Fibroblast of lung (primary cell): ENCODE measurements at places on chromosomes 6 and 20.
A peak's percentile ranks its signal among the peaks of the same experiment; 100 is the strongest.

DNA sequence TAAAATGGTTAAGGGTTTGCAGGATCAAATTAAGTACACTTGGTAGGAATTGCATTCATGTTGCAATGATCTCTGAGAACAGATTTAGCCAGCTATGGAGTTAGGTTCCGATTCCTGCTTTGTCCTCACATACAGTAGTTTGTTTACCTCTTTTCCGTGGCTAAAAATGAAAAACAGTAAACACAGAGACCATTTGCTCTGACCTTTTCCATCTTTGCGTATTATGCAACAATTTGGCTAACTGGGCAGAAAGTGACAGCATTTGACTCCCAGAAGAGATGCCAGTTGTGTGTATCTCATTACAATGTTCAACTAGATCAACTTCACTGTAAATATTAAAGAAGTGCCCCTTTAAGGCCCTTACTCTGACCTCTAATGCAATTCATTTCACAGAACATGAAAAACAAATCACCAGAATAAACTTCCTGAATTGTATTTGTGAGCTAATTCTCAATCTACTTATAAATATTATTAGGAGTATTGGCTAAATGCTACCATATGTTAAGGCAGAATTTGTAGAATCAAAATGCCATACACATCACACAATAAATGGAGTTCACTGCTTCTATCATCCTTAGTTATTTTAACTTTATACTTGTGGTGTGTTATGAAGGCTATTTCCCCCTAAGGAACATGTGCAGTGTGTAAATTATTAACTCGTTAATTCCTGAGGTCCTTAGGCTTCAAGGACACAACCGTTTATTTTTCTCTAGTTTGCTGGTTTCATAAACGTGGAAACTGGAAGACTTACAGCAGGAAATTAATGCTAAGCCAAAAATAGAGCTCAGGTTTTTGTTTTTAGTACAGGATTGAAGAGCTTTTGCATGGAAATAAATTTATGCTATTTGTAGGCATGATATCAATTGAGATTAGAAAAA, 380.7 kb upstream of the CITED2 start:
- DNase-seq: no peak

GRCh38 chr20:1001911-1002681, at the start of gene RSPO4:
TSS of gene RSPO4 (minus strand) at chr20:1002311. CDS start at chr20:1002164, 147 bp downstream.
- DNase-seq: no peak

DNA sequence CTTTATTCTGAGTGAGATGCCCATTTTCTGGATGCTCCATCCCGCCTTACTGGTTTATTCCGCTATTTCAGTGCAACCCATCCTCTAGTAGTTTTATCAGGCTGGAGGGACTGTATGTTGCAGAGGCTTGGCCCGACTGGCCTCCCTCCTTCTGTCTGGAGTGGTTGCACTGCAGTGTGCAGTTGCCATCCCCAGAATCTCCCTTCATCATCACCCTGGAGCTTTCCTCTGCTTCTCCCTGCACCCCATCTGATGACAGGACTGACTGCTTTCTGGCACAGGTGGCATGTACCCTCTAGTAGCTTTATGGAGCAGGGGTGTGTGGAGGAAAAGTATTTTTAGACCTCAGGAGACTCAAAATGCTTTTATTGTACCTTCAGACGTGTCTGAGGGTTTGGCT, 21.1 kb downstream of the WRNIP1 start:
- DNase-seq: no peak

DNA sequence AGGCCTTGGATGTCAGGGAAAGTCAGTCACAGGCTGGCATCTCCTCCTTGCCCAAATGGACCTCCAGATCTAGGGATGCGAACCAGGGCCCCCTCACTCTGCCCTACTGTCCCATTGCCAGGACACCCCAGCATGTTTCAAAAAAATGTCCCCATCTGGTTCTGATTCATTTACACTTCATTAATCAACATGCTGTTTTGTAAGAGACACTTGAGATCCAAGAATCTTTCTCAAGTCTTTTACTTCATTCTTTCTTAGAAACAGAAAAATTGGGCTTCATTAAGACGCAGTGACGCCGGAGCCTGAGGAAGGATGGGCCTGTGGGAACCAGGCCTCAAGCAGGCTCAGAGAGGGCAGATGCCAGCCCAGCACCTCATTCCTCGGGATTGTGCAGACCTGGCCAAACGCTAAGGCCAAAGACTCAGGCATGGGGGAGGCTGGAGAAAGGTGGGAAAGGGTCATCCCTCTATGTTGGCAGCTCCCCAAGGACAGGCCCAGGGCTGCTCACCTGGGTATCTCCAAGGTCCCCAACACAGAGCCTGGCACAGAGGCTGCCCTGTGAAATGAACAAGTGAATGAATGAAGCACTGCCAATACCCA, 3.8 kb downstream of the RSPO4 start:
- DNase-seq: no peak

DNA sequence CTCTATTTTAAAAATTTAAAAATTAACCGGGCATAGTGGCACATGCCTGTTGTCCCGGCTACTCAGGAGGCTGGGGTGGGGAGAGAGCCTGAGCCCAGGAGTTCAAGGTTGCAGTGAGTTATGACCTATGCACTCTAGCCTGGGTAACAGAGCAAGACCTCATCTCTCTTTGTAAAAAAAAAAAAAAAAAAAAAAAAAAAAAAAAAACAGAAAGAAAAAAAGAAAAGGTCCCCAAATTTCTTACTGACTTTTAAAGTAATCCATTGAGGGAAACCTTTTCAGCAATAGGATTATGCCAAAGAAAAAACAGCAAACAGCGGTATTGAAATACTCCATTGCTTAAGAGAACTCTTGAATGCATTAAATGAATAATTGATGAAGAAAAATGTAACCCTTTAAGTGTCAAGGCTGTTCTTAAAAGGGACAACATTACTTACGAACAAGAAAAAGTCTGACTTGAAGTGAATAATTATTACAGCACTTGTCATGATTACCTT, 6.0 kb upstream of the DNAAF9 start:
- no peak for DNase-seq

DNA sequence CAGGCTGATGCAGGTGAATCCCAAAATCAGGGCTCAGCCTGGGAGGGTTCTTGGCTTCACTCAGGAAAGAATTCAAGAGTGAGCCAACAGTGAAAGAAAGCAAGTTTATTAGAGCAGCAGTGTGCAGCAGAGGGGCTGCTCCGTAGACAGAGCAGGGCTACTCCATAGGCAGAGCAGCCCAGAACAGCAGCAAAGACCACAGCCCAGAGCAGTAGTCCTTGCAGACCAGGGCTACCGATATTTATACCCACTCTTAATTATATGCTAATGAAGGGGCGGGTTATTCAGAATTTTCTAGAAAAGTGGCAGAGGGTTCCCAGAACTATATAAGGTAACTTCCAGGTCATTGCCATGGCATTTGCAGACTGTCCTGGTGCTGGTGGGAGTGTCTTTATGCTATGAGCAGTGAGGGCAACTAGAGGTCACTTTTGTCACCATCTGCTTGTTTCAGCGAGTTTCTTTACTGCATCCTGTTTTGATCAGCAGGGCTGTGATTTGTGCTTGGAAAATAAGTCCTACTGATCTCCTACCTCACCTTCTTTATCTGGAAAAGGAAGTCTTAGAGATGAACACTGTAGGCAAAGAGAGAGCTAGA, 39.8 kb upstream of the PTPN1 start:
- DNase-seq: no peak

GRCh38 chr6:169174516-169175359, 78.9 kb downstream of the THBS2 start:
- no peak for DNase-seq

- no peak for DNase-seq
These were observed 64.4 kb upstream of the KCNG1 start for GRCh38 chr20:51087266-51087665.

GRCh38 chr6:168469521-168469920, 28.5 kb downstream of the SMOC2 start:
- no peak for DNase-seq

- no peak for DNase-seq
These were observed 621.0 kb downstream of the PKHD1 start for GRCh38 chr6:51466427-51466826.

DNA sequence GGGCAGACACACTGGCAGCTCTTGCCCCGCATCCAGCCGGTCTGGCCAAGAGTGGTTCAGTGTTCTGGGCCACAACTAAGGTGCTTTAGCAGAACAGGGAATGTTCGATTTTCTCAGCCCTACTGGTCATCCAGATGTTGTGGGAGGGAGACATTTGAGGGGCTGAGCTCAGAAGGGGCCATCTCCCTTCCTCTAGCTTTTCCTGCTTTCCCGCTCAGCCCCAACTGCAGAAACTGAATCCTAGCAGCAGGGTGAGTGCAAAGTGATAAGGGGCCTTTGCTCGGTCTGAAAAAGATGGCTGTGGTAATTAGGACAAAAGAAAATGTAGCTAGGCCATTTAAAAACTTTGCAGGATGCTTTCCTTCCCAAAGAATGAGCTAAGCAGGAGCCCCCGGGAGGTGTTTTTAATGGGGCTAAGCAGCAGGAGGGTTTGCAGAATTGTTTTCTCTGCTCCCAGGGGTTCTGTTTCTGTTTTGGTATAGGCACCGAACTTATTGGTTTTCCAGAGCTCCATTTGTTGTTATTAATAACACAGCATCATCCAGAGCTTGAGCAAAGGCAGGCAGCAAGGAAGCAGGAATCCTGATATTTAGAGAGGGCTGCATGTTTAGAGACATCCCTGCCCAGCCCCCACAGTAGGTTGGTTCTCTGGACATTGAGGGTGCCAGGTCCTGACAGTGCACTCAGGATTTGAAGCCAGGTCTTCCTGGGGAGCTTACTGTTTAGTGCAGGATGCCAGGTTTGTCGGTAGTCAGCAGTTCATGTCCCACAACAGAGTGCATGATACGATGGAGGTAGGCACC, 210.9 kb downstream of the SLC24A3 start:
- DNase-seq: no peak

- DNase-seq: no peak
These were observed 66.1 kb downstream of the SYNE1 start for GRCh38 chr6:152571089-152571488.

DNA sequence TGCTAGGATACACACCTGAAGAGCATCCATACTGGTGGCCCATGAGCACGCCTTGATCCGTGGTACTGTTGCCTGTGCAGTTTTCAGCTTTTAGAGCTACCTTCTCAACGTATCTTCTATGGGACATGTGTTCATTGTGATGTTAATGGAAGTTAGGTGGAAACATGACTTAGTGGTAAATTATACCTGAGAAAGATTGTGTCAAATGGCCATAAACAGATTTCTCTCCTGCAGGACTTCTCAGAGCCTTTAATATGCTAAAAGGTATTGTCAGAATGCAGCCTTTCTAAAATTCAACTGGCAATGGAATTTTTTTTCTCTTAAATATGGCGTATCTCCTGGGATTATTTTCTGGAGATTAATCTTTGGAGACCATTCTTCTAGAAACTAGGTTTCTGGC, 148.5 kb downstream of the CDC5L start:
- DNase-seq: no peak

GRCh38 chr6:87936065-87936464, 111.6 kb upstream of the SPACA1 start:
- DNase-seq: no peak

GRCh38 chr6:128882991-128883611, at the start of gene LAMA2:
TSS of gene LAMA2 (plus strand) at chr6:128883138. CDS start at chr6:128883246, 108 bp downstream.
- peak; percentile 76 for DNase-seq

GRCh38 chr20:8583566-8584043, 451.5 kb downstream of the PLCB1 start:
- peak; percentile 73 for DNase-seq

- no peak for DNase-seq
These were observed 50.9 kb downstream of the RIOK1 start for GRCh38 chr6:7440476-7440875.

DNA sequence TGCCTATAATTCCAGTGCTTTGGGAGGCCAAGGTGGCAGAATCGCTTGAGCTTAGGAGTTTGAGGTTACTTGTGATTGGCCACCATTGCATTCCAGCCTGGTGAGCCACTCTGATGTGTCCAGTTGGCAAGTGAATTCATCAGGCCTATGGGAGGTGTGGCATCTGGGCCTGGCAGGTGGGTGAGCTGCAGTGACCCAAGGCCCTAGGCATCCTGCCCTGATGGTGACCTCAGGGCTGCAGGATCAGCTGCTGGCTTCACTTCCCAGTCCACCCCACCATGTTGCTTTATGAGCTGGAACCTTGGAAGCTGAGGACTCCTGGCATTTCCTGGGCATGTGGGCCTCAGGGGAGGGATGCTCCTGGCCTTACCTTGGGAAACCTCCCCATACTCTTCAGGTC, 20.5 kb downstream of the RSPH9 start:
- DNase-seq: no peak

GRCh38 chr6:158357570-158358216, 45.4 kb downstream of the TULP4 start:
- no peak for DNase-seq

DNA sequence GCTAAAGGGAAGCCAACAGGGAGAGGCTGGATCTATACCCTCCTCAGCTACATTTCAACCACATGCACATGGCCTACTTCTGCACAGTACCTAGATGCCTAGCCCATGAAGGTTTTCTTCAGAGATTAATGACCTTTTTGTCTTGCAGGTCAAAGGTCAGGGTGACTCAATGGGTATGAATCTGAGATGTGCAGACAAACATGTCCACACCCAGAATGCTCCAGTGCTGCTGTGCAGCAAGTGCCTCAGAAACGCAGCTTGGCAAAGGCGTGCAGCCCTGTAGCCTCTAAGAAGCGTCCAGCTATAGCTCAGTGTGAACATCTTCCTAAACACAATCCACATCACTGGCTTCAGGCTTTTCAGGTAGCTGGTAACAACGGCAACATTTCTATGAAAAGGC, 24.4 kb downstream of the MAP1LC3A start:
- DNase-seq: peak; percentile 41

GRCh38 chr6:111890988-111891387, 17.7 kb upstream of the FYN start:
- no peak for DNase-seq

GRCh38 chr6:55208478-55209458, 34.5 kb downstream of the HCRTR2 start:
- DNase-seq: no peak

DNA sequence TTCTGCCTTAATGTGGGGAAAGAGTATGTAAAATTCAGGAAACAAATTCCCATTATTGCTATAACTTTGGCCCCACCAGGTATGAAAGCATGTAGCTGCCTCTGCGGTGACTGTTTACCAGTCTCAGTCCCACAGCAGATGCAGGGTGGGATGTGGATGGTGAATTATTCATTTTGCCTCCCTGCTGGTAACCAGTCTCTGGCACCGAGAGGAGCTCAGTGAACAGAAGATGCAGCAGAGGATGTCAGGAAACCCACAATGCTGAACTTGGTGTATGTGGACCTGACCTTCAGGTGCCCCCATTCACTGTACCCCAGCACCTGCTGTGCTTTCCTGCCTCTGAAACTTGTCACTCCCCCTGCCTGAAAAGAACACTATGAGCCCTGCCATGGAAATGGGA, 8.8 kb upstream of the METTL24 start:
- no peak for DNase-seq

GRCh38 chr6:112178846-112179245, 75.5 kb downstream of the LAMA4 start:
- DNase-seq: no peak

GRCh38 chr20:51525241-51526105, 17.0 kb downstream of the NFATC2 start:
- DNase-seq: no peak

- DNase-seq: no peak
These were observed 41.8 kb upstream of the GABRR1 start for GRCh38 chr6:89258912-89259311.

- peak; percentile 25 for DNase-seq
These were observed 272.9 kb upstream of the FERMT1 start for GRCh38 chr20:6395695-6396094.

- DNase-seq: peak; percentile 35
These were observed 10.9 kb downstream of the CASP8AP2 start for GRCh38 chr6:89840538-89840937.

- DNase-seq: no peak
These were observed 5.6 kb upstream of the BTBD3 start for GRCh38 chr20:11912013-11912658.

- DNase-seq: no peak
These were observed 92.4 kb upstream of the MAFB start for GRCh38 chr20:40781327-40782042.
